ENCODE measurements at places on chromosomes 6 and 20. TPM values are rescaled to one million over a fixed set of nuclear protein-coding genes. Genes with fewer than 3 reads are reported as not detected.

The GLP1R gene
- 0.33 TPM for total RNA-seq

- DNase-seq = no peak
Measured at GRCh38 chr20:7193681-7194080, 426.2 kb downstream of the BMP2 start.

The SLPI gene
- total RNA-seq = not detected

The SPEF1 gene
- 0.14 TPM for total RNA-seq

DNA sequence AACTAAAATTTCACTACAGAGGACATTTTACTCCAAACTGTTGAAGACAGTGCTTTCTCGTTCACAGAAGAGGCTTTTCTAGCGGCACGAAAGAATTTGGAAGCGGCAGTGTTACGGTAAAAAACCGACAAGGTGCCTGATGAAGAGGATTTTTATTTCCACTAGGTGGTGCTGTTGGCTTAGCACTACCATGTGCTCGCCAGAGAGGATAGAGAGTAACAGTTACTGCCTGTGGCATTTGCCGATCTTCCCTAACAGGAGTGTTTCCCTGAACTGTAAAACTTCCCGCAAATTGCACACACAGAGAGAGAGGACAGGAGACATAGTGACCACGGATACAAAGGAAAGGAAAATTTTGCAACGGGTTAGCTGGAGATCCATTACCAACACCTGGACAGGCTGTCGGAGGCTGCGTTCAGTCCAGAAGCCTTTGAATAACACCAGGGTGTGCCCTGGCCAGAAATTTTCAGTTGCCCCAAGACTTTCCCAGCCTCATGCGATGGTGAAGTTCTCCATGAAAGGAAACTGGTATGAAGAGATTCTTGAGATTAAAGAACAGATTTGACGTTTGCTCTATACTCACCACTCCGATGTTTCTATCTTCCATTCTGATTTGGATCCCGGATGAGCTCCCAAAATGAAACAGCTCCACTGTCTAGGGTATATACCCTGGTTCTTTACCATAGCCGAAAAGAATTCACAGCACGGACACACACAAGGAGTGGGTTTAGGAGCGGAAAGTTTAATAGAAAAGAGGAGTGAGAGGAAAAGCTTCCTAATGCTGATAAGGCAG, 48.1 kb downstream of the HLA-DPB1 start:
- peak; percentile 24 for DNase-seq

The OR12D3 gene
- total RNA-seq = not detected

- DNase-seq = no peak
Measured at GRCh38 chr6:154414021-154414813, 57.6 kb upstream of the IPCEF1 start.

DNA sequence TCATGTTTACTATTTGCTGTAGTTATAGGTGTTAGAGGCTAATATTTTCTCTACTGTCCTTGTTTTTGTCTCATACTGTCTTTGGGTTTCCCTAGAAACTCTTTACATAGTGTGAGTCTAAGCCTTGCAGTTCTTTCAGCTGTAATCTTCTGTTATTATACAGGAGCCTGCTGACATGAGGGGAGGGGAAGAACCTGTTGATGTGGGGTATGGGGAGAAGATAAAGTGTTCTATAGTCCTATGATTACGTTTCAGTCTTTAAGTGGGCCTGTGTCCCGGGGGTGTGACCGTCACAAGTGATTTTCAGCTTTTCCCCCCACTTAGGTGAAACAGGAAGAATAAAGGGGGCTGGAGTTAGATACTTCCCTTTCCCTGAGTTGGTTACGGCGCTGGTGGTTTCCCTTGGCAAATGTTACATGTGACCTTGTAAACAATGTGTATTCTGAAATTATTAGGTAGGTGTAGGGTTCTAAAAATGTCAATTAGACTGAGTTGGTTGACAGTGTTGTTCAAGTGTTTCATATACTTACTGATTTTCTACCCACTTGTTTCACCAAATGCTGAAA, 41.3 kb downstream of the REV3L start:
- DNase-seq = no peak

DNA sequence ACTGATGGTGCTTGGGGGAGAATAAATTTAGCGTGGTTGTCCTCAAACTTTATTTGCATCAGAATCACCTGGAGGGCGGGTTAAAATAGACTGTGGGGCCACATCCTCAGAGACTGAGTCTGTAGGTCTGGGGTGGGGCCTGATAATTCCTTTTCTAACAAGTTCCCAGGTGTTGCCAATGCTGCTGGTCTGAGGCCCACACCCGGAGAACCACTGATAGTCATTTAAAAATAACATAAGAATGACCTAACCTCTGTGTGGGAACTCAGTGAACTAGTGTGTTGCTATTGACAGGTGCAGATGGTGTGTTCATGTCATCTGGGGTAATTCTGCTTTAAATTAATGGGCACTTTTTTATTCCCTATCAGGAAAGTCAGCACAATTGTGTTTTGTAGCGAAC, 64.8 kb downstream of the RTN4IP1 start:
- DNase-seq = no peak

The SEC23B gene
- total RNA-seq = 92.2 TPM

- DNase-seq = no peak
Measured at GRCh38 chr6:113755449-113756289, 101.5 kb upstream of the MARCKS start.

The ARMC2 gene
- total RNA-seq = 2.3 TPM

The EPB41L1 gene
- total RNA-seq = 0.20 TPM

The HNF4A gene
- total RNA-seq = not detected

The TRIM40 gene
- not detected for total RNA-seq

DNA sequence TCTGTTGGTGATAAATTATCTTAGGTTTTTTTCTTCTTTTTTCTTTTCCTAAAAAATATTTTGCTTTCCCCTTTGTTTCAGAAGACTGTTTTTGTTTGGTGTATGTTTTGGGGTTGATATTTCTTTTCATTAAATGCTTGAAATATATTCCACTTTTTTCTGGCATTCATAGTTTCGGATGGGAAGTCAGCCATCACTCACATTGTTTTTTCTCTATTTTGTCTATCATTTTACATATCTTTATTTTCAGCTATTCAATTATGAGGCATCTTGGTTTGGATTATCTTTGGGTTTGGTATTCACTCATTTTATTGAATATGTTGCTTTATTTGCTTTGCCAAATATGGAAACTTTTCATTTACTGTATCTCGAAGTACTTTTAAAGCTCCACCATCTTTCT, 600.5 kb upstream of the EYS start:
- no peak for DNase-seq

DNA sequence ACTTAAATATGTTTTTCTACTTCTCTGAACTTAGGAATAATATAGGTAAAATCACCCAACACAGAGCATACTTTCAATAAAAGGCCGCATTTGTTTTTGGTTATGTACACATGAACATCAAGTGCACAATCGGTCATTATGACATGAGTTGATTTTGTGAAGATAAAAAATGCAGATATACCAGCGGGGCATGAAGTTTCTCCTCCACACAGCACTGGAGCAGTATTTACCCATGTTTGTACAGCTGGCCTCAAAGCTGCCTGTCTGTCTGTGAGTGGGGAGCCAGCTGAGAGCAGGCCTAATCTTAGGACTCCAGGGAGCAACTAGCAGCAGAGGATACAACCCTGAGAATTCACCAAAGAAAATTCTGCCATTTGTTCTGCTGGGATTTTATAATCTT, 206.5 kb downstream of the TPBG start:
- no peak for DNase-seq

The CSNK2B gene
- 242 TPM for total RNA-seq

The ALDH8A1 gene
- total RNA-seq = 0.36 TPM

GRCh38 chr6:139982195-139982594, 607.7 kb upstream of the CITED2 start:
- DNase-seq = no peak

- no peak for DNase-seq
Measured at GRCh38 chr20:13202565-13202964, 18.5 kb upstream of the ISM1 start.

GRCh38 chr6:151385177-151385576, 6.2 kb downstream of the ZBTB2 start:
- no peak for DNase-seq

DNA sequence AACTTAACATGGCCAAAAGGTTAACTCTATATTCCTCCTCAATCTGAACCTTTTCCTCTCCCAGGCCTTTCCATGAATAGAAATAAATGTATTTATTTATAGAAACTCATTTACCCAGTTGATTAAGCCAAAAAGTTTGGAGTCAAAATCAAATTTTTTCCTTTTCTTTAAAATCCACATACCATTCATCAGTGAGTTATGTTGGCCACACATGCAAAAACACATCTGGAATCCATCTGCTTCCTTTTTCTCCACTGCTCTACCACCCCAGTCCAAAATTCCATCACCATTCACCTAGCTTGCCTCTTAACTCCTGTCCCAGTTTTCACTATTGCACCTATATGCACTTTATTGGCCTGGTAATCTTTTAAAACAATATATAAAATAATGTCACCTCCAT, 62.4 kb upstream of the TMEM200A start:
- no peak for DNase-seq

The TENT5A gene
- 0.41 TPM for total RNA-seq

GRCh38 chr6:62035952-62036351, 250.1 kb downstream of the KHDRBS2 start:
- no peak for DNase-seq

The SLC35D3 gene
- not detected for total RNA-seq

GRCh38 chr6:150195996-150196417, 53.2 kb downstream of the PPP1R14C start:
- no peak for DNase-seq

- DNase-seq = no peak
Measured at GRCh38 chr20:35314816-35315631, 22.8 kb upstream of the FAM83C start.

The FOXS1 gene
- not detected for total RNA-seq

GRCh38 chr20:22918286-22918983, 116.7 kb upstream of the SSTR4 start:
- DNase-seq = no peak

The SLC26A8 gene
- total RNA-seq = 0.25 TPM

GRCh38 chr6:121944354-121944753, 455.1 kb upstream of the HSF2 start:
- no peak for DNase-seq

The TDP2 gene
- total RNA-seq = 46.0 TPM

DNA sequence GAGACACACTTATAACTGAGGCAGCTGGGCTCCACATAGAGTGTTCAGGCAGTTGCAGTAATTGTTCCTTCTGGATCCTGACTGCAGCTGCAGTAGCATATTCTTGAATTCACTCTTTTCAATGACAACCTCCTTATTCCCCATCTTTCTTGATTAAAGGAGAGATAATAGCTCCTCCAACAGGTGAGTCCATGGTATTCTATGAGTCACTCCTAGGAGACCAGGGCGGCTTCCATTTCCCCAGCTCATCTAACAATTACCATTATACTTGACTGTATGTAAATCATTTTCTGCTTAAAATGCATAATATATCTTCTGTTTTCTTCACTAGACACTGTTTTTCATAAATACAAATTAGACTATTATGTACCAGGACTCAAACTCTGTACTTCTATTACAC, 62.4 kb downstream of the TENT5A start:
- DNase-seq = no peak

The CCN6 gene
- not detected for total RNA-seq

GRCh38 chr6:55584654-55585354, 5.8 kb upstream of the HMGCLL1 start:
- DNase-seq = no peak

DNA sequence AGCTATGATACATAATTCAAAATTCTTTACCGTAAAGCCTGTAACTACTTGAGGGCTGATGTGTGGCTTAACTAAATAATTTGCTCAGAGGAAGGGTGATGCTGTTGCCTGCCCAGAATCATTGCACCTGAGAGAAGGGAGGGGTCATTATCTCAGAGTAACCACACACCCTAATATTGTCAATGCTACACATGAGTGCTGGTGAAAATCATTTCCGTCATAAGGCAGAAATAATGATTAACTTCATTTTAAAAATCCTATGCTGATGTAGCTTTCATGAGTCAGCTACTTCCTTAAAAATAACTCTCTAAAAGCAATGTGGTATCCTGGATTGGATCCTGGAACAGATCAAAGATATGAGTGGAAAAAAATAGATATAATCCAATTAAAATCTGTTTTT, 146.4 kb upstream of the FAM83B start:
- no peak for DNase-seq

DNA sequence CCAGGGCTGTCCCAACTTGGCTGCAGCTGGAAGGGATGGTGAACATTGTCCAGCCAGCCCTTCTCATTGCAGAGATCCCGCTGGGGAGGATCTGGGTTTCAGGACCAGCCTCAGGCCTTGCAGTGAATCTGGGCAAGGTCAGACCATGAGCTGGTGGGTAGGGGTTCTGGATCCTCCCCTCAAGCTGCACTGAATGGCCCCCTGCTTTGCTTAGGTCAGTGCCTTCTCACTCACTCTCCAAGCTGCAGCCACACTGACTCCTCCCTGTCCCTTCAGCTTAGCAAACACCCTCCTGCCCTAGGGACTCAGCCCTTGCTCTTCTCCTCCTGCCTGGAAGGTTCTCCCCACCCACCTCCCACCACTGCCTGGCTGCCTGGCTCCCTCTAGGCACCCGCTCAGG, 95.3 kb upstream of the KCNG1 start:
- no peak for DNase-seq

- DNase-seq = no peak
Measured at GRCh38 chr20:35828434-35828833, 56.6 kb downstream of the PHF20 start.

- no peak for DNase-seq
Measured at GRCh38 chr6:11727998-11728961, 50.3 kb downstream of the ADTRP start.

DNA sequence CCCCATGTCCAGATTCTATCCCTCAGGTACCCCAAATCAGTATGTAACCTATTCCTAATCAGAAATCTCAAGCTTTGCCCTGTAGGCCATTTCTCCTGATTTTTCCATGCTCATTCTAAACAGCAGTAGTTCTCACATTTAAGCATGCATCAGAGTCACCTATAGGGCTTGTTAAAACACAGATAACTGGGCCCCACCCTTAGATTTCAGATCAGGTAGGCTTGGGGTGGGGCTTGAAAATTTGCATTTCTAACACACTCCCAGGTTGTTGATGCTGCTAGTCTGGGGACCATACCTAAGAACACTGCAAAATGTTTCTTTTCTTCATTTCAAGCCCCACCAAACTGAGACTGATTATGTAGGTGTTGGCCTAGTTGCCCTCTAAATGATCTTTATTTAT, 621.2 kb upstream of the FLRT3 start:
- no peak for DNase-seq

The PNPLA1 gene
- not detected for total RNA-seq

DNA sequence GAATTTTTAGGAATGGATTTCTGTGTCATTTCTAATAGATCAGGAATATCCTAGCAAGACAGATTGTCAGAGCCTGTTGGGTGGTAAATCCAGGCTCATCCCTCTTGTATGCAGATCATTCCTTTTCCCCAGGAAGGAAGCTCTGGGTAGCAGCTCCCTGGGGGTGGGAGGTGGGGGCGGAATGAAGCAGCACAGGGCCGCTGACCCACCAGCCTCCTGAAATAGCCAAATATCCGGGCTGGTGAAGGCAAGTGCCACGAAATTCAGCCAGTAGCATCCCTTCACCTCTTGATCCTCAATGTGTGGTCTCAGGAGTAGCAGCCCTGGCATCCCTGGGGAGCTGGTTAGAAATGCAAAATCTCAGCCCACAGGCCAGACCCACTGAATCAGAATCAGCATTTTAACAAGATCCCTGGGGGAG, 256.9 kb downstream of the LRFN2 start:
- DNase-seq = no peak

The TMEM200A gene
- total RNA-seq = 0.35 TPM

Measured in activated naive CD4-positive, alpha-beta T cell treated with anti-CD3 and anti-CD28 coated beads, Interleukin-2, amount 50 U/mL, for 72 hours (primary cell).